ENCODE measurements at places on chromosomes 6 and 20.

DNA sequence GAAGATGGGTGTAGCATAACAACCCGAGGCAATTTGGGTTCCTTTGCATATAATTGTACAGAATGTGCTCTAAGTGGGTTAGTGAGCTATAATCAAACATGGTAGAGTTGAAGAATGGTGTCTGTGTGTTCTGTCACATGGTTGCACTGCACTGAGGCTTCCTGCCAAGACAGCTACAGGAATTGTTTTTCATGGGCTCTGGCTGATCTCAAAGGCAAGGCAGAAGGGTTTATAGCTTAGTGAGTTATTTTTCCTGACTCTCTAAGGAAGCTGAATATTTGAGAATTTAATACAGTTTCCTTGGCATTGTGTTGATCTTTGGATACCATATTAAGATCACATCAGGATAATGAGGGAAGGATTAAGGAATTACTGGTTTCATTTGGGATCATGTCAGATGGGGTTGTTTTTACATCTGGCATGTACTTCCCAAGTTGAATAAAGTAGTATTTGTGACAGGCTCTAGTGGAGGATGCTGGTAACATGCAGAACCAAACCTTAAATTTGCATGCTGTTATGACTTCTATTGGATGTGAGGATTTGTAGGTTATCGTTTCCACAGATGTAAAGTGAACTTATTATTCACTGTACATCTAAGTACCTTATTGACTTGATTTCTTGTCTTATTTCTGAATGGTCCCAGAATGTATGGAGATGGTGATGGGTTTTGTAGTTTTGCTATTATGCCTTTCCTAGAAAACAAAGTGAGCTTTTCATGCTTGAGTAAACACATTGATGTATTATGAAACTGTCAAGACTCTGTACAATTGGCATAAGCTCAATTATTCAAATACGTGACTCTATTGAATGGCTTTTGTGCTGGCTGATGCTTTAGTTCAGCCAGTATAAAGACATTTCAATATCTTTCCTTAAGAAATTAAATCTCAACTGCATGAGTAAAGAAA lies 43.3 kb downstream of the LRRC1 start:
- DNase-seq = no peak

GRCh38 chr6:13913226-13914001 lies 11.3 kb upstream of the RNF182 start:
- DNase-seq = no peak

GRCh38 chr6:15948930-15949900 lies 179.7 kb upstream of the MYLIP start:
- peak; percentile 55 for DNase-seq

GRCh38 chr20:48898210-48898609 lies 23.3 kb upstream of the ARFGEF2 start:
- DNase-seq = no peak

DNA sequence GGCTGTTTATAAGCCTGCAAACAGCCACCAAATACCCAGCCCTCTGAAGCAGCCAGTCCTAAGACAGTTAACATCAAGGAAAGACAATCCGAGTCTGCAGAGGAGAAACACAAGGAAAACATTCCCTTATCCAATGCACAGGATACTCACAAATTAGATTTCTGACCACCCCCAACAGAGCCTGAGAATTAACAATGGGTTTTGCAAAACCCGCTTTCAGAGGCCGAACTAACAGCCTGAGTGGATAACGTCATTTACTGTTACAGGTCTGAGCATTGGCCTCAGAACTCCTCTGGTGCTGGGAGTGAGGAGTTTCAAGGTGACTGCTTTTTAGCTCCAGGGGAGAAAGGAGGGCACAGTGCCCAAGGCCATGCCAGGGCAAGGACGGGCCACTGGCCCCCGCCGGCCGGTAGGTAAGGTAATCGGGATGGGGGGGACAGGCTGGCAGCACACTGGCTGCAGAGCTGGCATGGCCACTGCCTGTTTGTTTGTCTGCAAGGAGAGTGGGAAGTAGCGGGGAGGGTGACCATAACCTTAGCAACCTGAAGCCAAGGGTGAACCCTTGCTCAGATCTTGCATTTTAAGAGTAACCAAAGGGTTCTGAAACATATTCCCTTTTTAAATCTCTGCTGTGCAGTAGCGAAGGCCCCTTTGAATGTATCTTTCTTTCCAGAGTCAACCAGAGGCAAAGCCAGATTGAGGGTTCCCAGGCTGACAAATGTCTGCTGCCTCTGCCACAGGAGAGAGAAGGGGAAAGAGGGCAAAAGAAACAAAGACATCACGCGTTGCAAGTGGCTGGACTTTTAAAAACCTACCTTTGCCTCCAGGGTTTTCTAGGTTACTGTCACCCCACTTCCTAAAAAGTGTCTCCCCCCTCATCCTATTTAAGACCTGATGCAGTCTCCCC lies 3.9 kb downstream of the ZMYND8 start:
- DNase-seq = no peak
